Urothelium cell line (cell line): ENCODE measurements at places on chromosomes 4 and X.
A peak's percentile ranks its signal among the peaks of the same experiment; 100 is the strongest.

DNA sequence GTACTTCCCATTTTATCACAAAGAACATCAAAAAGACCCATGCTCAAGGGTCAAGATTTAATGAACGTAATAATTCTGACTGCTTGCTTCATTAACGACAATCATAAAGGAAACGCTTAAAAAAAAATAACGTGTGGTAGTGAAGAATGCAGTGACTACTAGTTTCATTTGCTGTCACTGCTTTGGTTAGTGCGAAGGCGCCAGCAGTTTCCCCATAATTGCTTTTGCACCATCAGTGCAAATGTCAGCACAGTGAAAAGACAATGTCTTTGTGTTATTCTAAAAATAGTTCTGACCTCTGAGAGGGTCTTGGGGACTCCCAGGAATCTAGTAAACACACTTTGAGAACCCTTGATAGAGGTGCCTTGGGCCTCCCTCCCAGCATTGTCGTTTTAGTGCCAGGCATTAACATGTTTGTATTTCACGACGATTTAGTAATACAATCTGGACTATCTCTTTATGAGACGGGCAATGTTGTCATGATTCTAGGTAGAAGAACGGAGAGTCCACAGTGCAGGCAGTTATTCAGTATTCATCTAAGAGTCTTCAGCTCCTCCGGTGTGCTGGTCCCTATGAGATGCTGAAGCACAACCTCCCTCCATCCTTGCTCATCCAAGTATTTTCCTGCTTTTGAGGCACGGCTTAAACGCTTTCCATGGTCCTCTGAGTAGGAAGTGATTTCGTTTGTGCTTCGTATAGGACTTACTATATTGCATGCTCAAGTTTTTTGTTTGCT, 71.0 kb downstream of the AFF1 start:
- peak; percentile 20 for DNase-seq

GRCh38 chr4:28388471-28388870, 1527.8 kb downstream of the STIM2 start:
- no peak for DNase-seq

DNA sequence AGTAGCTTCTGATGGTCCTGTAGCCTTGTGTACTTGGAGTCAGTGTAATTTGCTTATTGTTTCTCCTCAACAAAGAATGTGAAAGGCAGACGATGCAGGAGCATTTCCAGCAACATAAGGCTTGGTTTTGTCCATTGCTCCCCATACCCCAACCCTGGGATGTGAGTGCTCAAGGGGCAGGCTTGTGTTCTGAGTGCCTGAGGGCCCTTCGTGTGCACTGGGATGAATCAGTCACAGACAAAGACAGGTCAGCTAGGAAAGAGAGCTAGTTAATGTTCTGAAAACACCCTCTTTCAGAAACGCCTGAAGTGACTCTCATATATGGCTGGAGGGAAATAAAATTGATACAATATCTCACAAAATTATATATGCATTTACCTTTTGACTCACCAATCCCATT, 59.1 kb downstream of the PRPS1 start:
- no peak for DNase-seq

DNA sequence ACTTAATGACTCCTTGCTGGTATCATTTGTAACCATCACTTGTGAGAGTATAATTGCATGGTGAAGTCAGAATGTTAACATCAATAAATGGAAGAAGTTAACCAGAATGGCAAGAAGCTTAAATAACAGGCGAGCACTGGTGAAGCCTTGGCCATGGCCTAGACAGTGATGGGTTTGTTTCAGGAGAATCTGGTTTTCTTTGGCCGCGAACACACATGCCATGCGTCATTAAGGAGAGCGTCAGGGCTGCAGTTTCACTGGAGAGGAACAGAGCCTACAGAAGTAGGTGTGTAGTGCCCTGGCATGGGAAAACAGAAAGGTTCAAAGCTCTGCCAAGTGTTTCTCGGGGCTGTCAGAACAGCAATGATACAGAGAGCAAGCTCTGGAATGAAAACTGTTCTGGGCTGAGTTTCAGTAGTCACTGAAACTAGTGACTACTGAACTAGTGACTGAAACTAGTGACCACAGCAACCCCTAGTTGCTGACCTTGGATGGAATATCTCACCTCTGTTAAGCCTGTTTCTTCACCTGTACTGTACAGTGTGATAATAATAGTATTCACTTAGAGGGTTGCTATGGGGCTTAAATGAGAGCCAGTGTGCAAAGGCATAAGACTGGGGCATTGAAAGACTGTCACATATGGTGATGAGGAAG, 93.8 kb downstream of the C4orf51 start:
- DNase-seq: no peak

- no peak for DNase-seq
Observed at GRCh38 chr4:34922325-34922724, 1322.0 kb downstream of the ARAP2 start.

DNA sequence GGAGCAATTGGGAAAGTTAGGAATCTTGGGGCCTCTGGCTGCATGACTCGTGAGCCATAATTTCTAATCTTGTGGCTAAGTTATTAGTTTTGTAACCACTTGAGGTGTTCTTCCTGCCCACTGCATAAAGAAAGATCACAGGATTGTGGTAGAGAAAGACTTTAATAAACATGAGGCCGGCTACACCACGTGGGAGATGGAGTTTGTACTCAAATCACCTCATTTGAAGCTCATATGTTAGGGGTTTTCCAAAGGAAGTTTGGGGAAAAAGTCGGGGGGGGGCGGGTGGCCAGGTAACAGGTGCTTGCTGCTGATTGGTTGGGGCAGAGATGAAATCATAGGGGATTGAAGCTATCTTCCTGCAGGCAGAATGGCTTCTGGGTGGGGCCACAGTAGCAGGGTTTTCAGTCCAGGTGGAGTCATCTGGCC, 287.8 kb downstream of the ZNF674 start:
- no peak for DNase-seq
